ENCODE measurements at places on chromosomes 6 and 20. TPM values are rescaled to one million over a fixed set of nuclear protein-coding genes. Genes with fewer than 3 reads are reported as not detected.

Gene ANKEF1
- total RNA-seq, result 0.58 TPM

Gene PBOV1
- total RNA-seq, result not detected

Gene C6orf120
- total RNA-seq, result 62.6 TPM

- no peaks in the 10 kb centered on the region for H3K27me3 ChIP-seq
- H3K27ac ChIP-seq, result no peak overlapping the region
- DNase-seq, result no peak
- H3K4me3 ChIP-seq, result no peak overlapping the region
Observed at GRCh38 chr6:145631374-145631773, 103.9 kb downstream of the EPM2A start.

Gene FAM209B
- total RNA-seq, result not detected

DNA sequence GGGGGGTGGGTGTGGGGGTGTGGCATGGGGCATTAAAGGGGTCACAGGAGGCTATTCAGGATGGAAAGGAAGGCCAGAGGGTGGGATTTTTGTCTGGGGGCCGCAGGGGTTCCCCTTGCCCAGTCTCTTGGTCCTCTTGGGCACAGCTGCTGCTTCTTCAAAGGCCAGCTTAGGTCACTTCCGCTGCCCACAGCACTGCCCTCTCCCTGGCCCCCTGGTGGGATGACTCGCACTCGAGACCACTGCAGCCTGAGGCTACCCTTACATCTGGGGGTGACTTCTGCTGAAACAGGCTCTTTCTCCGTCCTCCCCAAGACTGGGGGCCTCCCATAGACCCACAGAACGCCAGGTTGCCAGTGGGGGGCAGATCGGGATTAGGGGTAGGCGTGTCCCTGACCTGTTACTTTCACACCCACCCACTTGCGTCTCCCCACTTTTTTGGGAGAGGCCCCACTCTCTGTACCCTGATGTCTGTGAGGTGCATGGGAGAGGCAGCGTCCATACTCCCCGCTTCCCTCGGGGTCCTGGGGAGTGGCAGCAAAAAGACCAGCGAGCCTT is 1.3 kb downstream of the LKAAEAR1 start:
- peak overlapping the region; percentile 75 for H3K4me3 ChIP-seq
- peaks cover 48% of the 10 kb centered on the region for H3K27me3 ChIP-seq
- H3K27ac ChIP-seq, result no peak overlapping the region
- no peak for DNase-seq
- peaks cover 66% of the 10 kb centered on the region for H3K4me1 ChIP-seq
- no peaks in the 10 kb centered on the region for H3K36me3 ChIP-seq

DNA sequence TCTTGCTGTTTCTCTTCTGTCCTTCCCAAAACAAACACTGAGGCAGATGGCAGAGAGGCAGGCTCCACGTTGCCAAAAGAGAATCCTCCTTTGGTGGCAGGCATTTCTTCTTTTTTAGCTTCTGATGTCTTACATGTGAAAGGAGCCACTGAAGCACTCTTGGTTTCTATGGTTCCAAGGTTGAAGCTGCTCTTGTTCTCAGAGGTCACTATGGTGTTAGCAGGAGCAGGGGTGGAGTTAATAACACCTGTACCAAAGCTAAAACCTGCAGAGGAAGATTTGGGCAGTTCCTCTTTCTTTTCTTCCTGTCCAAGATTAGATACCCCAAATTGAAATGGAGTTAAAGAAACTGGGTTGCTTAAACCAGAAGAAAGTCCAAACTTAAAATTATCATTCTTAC is 28.8 kb downstream of the FAM8A1 start:
- peaks cover 30% of the 10 kb centered on the region for H3K4me1 ChIP-seq
- peaks cover 82% of the 10 kb centered on the region for H3K36me3 ChIP-seq
- no peak overlapping the region for H3K27ac ChIP-seq
- H3K4me3 ChIP-seq, result no peak overlapping the region
- H3K27me3 ChIP-seq, result no peaks in the 10 kb centered on the region
- no peak for DNase-seq

Gene TRIM27
- 102 TPM for total RNA-seq
